EL (cell line): ENCODE measurements at places on chromosomes 1 and 21.
A peak's percentile ranks its signal among the peaks of the same experiment; 100 is the strongest.

- no peak for DNase-seq
These were observed 53.5 kb downstream of the RGS13 start for GRCh38 chr1:192689459-192689858.

DNA sequence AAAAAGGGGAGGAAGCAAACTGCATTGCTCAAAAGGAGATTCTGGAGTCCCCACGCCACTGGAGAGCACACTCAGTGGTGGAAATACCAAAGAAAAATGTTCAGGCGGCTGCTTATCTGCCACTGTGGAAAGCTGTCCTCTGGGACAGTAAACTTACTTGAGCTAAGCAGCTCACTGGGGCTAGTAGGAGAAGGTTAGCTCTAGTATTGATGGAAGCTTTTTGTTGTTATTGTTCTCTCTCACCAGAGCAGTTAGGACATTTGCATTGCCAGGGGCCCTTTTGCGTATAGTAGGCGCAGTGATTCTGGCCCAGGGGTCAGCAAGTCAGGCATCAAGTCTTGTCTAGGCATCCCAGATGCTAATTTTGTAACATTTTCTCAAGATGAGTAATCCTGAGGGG, 15.6 kb downstream of the BACE2 start:
- DNase-seq = no peak

- DNase-seq = peak; percentile 76
These were observed 1.1 kb downstream of the EEIG2 start for GRCh38 chr1:108560874-108561459.

DNA sequence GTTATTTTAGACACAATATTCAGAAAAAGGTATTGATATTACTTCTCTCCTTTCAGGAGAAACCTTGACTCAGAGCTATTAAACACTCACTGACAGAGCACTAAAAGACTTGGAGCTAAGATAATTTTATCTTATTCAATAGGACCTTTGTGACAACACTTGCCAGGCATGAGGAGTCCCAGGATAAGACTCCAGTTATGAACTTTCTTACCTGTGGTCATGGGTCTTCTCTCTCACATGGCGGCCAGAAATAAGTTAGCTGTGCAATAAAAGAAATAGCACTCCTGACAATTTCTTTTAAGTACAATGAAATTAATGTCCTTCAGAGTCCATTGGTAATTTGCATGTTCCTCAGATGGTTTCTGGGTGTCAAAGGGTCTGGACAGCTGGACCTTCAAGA, 382.1 kb downstream of the BRINP3 start:
- DNase-seq = no peak

GRCh38 chr1:54566438-54567141, 18.6 kb downstream of the ACOT11 start:
- DNase-seq = no peak

GRCh38 chr21:42189860-42190485, 29.0 kb upstream of the ABCG1 start:
- no peak for DNase-seq

DNA sequence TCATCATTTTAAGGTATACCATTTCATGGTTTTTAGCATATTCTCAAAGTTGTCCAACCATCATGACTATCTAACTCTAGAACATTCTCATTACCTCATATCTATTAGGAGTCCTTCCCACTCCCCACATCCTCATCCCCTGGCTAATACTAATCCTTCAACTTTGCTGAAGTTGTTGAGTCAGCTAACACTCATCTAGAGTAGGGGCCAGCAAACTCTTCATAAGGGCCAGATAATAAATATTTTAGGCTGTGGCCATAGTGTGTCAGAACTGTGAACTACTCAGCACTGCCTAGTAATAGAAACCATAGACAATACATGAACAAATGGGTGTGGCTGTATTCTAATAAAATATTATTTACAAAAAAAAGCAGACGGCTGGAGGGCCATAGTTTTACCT, 43.0 kb downstream of the TOR3A start:
- peak; percentile 60 for DNase-seq

DNA sequence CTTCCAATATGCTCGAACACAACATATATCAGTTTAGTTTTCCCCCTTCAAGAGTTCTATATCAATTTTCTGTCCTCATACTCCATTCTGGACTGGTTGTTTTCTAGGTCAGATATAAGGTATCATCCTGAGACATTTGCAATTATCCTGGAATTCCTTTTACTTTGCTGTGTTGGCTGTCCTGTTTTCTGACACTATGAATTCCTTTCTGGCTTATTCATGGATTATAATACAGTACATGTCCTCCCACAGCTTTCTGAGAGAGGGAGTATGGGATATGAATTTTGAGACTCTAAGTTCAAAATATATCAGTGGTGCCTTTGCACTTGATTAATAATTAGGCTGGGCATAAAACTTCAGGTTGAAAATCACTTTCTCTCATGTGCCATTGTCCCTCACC, 11.9 kb downstream of the PHTF1 start:
- DNase-seq = peak; percentile 57

DNA sequence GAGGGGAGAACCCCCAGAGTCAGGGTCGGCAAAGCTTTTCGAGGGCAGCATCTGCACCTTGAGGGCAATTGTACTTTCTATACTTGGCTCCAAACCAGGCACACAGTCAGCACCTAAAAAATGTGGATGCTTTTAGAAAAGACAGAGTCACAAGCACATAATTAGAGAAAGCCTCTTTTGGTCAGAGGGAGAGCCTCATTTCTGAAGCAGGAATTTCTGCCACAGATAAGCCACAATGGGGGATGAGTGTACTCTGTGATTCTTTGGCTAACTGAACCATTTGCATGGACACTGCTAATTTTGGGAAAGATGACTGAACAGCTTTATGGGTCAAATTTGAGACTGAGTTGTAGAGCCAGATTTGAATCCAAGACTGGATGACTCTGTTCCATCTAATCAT, 635.7 kb downstream of the KIF26B start:
- peak; percentile 67 for DNase-seq

- DNase-seq = peak; percentile 55
These were observed 2.6 kb downstream of the RCC1 start for GRCh38 chr1:28508435-28508754.

GRCh38 chr1:240827786-240828185, 215.8 kb upstream of the GREM2 start:
- DNase-seq = no peak

- DNase-seq = peak; percentile 91
These were observed 46.5 kb downstream of the KCNJ15 start for GRCh38 chr21:38303300-38303699.
